Mesenteric fat pad (tissue), 1 donor: ENCODE measurements at places on chromosomes 16 and 17. TPM values are rescaled to one million over a fixed set of nuclear protein-coding genes. Genes with fewer than 3 reads are reported as not detected.

Gene UBE2Z
- 57.5 TPM for total RNA-seq

Gene SPG7
- total RNA-seq = 90.0 TPM

Gene GH2
- not detected for total RNA-seq

Gene CES4A
- 12.5 TPM for total RNA-seq

Gene CD68
- total RNA-seq = 286 TPM

Gene SMIM22
- total RNA-seq = not detected

Gene ATP2A3
- total RNA-seq = 9.7 TPM

Gene SLC16A3
- 65.0 TPM for total RNA-seq

Gene SLC13A2
- 0.10 TPM for total RNA-seq

Gene ARL17B
- 9.4 TPM for total RNA-seq
